ENCODE measurements at places on chromosomes 11 and 22.

DNA sequence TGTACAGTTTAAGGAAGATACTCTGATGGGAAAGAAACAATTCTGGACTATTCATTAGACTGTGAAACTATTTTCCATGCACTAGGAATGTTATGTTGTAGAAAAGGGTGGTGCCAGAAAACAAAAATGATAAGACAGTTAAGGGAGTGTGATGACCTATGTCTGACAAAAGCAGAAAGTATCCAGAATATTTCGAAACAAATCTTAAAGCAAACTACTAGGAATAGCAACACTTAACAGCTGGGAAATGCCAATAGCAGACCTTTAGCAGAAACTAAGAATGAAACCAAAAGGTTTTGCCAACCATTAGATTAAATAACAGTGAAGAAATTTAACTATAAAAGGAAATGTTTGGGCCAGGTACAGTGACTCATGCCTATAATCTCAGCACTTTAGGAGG, 3.3 kb upstream of the ARHGAP20 start:
- DNase-seq: no peak

DNA sequence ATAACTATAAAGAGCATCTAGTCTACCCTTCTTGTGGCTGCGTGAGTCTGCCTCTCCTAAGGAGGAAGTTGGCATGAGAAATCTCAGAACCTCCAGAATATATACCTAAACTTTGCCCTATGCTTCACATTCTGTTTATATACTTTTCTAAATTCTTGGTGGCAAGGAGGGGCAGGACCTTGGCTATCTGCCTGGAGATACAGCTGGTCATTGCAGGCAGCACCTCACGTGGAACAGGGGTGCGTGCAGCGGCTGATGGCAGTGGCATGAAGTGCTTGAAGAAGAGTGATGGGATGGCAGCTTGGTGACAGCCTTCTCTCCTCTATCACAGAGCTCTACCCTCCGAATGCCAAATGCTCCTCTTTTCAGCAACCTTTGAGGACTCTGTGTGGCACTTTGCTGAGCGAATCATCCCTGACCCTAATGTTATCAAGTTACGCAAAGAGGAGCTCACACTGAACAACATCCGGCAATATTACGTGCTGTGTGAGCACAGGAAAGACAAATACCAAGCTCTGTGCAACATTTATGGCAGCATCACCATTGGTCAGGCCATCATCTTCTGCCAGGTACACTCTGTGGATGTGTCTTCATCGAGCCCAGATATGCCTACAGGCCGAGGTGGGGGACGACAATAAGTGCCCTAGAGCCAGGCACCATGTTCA, 12.5 kb downstream of the DDX25 start:
- no peak for DNase-seq

GRCh38 chr11:44681698-44682097, 45.1 kb upstream of the TSPAN18 start:
- DNase-seq: no peak

GRCh38 chr11:2737226-2737590, 37.4 kb upstream of the KCNQ1OT1 start:
- no peak for DNase-seq

- no peak for DNase-seq
Observed at GRCh38 chr22:36369922-36370791, 17.6 kb downstream of the MYH9 start.

GRCh38 chr11:32034680-32035079, 56.2 kb upstream of the RCN1 start:
- no peak for DNase-seq

Data from effector CD4-positive, alpha-beta T cell (primary cell).